Stimulated activated CD4-positive, alpha-beta T cell treated with anti-CD3 and anti-CD28 coated beads, Interleukin-1b, Interleukin-23, amount 100 ng/mL, for 1 hour (primary cell): ENCODE measurements at places on chromosomes 2 and 18.

DNA sequence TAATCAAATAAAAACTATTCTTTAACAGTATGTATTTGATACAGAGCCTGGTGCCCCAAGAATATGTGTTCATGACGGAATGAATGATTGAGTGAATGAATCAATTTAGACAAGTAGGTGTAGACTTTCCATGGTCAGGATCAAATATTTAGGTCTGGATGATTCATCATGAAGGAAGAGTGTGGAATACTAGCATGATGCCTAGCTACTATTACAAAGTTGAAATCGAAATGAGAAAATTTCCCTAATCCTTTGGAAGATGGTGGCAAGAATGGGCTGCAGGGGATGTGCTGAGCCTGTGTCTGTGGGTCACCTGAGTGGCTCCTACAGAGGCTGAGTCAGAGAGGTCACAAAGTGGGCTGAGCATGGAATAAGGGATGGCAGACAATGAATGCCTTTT, 3.1 kb upstream of the MALT1 start:
- no peak for DNase-seq

- no peak for DNase-seq
These were observed 35.1 kb downstream of the WDR43 start for GRCh38 chr2:28929581-28929980.

DNA sequence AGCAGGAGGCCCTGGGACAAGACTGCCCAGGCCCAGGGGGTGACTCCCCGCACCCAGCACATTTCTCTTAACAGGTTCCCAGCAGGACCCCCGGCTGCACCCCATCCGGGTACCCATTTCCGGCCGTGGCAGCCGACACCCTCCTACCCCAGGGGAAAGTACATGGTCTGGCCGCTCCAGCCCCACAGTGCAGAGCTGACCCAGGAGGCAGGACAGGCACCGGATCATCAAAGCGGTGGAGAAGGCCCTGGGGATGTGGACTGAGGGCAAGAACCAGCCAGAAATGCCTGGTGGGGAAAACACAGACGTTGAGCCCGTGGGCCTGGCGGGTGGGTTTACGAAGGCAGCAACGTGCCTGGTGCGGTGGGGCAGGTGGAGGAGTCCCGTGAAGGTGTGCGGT, 79.5 kb upstream of the GPC1 start:
- DNase-seq: no peak

GRCh38 chr2:142031656-142032055, 99.2 kb downstream of the LRP1B start:
- DNase-seq: no peak

DNA sequence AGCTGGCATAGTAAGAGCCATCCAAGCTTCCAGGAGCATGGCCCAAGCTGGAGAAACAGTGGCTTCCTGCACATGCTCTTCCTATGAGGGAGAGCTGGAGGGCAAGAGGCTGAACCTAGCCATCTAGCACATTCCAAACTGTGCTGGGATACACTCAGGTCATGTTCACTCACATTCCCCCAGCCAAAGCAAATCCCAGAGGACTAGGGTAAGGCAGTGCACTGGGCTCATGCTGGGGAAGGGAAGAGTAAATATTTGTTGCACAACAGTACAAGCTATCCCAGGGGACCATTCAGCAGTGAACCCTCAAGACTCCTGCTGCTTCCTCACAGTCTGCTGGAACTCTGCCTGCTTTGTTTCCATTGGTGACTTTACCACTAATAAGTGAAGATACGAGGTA, 20.7 kb upstream of the GYPC start:
- no peak for DNase-seq

GRCh38 chr2:17251171-17251570, 267.1 kb downstream of the RAD51AP2 start:
- no peak for DNase-seq

GRCh38 chr18:50819027-50819727, 639 bp downstream of the MRO start:
- no peak for DNase-seq

DNA sequence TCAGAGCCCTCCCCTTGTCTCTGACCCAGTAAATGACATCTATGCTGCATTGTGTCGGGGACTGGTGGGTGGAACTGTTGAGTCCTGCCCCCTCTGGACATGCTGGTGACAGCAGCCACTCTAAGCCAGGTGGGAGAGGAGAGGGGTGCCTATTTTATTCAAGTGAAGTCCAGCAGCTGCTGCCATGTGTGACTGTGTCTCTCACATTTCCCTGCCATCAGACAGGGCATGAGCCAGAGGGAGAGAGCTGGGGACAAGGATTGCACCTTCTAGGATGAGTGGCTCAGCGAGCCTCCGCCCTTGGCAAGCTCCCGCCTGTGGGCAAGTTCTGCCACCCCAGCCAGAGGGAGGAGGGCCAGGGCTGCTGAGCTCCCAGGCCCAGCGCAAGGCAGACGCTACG, 13.7 kb downstream of the NGEF start:
- no peak for DNase-seq

DNA sequence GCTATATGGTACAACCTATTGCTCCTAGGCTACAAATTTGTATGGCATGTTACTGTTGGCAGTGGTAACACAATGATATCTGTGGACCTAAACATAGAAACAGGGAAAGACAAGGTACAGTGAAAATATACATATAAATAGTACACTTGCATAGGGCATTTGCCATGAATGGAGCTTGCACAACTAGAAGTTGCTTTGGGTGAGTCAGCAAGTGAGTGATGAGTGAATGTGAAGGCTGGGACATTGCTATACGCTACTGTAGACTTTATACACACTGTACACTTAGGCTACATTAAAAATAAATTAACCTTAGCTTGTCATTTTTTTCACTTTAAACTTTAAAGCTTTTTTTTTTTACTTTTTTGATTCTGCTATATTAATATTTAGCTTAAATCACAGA, 500.0 kb upstream of the SETBP1 start:
- no peak for DNase-seq

DNA sequence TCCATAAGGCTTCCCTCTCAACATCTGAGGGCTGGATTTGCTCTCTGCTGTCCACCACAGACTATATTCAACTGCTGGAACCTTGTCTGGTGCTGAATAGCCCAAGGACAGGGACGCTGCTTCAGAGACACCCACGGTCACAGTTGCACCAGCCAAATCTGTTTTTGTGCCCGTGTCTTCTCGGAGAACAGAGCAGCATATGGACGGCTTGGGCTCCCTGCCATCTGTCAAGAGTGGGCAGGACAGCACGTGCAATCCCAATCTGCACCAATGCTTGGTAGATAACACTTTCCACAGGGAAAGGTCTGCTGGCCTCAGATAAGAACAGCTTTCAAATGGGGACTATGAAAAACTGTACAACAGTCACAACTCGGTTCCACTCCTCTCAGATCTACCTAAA, 466.1 kb downstream of the TGIF1 start:
- no peak for DNase-seq

- no peak for DNase-seq
These were observed 73.9 kb upstream of the TAF1B start for GRCh38 chr2:9769171-9770005.

- DNase-seq: no peak
These were observed 48.8 kb downstream of the C2orf42 start for GRCh38 chr2:70141902-70142589.

- DNase-seq: no peak
These were observed 266.4 kb downstream of the ANAPC1 start for GRCh38 chr2:111617299-111618225.
